NCI-H526 (cell line): ENCODE measurements at places on chromosomes 4 and X.
A peak's percentile ranks its signal among the peaks of the same experiment; 100 is the strongest.

DNA sequence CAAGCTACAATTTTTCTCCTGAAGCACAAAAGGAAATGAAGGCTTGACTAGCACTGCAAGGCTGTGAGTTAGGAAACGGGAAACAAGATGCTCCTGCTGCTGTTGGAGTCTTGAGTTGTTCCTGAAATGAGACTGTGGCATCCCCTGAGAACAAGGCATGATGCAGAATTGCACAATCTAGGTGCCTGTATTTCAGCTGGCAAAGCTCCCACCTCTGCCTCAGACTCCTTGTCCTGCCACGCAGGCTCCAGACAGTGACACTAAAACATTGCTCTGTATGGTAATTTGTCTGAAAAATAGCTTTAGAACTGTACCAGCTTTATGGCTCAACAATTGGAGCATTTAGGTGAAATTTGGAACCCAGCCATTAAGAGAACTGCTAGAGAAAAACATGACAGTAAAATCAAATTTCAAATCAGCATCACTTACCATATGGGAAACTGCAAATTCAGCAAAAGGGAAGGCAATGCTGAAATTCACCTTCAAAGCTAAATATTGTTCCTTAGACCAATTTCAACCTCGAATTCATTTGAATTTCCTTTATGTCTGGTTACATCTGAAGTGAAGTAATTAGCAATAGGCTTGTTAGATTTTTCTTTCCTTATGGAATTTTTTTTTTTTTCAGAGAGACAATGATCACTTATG lies 103.4 kb downstream of the MFAP3L start:
- DNase-seq: no peak

GRCh38 chrX:123190096-123190495 lies 6.0 kb downstream of the GRIA3 start:
- DNase-seq: no peak

GRCh38 chr4:40462326-40462725 lies 127.2 kb downstream of the CHRNA9 start:
- DNase-seq: no peak

- DNase-seq: peak; percentile 2
These were observed 502.3 kb upstream of the DIAPH2 start for GRCh38 chrX:96182366-96182765.

- DNase-seq: peak; percentile 83
These were observed 61.7 kb downstream of the MAML3 start for GRCh38 chr4:140092094-140092851.

DNA sequence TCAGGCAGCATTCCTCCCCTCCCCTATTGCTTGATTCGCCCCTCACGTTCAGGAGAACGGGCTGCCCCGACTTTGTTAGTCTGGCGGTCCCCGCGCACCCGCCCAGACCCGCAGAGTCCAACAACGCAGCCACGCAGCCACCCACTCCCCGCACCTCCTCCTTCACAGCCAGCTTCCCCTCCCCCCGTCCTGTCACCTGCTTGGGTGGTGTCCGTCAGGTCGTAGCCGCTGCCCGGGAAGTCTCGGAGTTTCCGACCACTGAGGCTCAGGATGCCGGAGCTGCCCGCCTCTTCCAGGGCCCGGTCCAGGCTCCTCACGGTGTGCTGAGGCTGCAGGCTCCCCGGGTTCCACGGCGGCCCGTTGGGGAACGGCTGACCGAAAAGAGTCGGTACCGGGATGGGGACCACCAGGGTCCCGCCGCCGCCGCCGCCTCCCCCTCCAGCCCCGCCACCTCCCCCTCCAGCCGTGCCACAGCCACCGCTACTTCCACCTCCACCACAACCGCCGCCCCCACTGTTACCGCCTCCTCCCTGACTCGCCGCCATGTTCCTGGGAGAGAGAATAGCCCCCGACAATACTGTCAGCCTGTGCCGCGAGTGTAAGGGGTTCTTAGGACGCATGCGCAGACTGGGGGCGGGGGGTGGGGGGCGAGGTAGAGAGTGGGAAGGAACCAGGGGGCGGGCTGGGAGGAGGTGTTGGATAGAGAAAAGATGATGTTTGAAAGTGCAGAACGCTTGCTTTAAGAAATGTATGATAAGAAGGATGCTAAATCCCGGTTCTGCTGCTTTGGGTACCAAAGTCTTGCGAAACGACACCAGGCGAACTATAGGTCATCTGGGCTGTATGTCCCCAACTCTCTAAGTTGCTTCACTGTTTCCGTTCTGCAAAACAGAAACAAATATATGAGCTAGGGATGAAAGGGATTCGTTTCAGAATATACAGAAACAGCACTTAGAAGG lies at the start of gene LRCH2:
TSS of gene LRCH2 (minus strand) at position 600 of the 959 bp plus-strand sequence. CDS start at position 545, 55 bp downstream.
- DNase-seq: peak; percentile 1

GRCh38 chrX:34612036-34612435 lies 45.0 kb downstream of the TMEM47 start:
- no peak for DNase-seq

DNA sequence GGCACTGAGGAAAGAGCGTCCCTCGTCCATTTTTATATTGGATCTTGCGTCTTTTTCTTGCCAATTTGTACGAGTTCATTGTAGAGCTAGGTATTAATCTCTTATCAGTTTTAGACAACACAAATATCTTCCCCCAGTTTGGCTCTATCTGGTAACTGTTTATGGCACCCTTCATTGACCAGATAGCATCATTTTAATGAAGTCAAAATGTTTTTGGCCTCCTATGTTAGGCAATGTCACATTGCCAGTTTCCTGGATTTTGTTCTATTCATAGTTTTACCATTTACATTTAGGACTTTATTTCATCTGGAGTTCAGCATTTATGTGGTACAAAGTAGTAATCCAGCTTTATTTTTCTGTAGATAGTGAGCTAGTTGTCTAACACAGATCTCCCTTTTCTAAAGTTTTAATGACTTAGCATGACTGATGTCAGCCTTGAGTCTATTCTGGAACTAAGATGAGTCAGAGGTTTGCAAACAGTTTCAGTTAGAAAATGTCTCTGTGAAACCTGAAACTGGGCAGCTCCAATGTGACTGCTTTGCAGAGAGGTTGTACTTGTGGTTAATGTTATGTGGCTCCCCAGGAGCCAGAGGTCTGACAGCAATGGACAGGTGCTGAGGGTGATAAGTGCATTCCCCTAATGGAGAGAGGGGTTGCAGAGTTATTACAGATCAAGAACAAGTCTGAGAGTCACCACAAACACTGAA lies 5.3 kb upstream of the STBD1 start:
- no peak for DNase-seq

GRCh38 chr4:5142726-5143125 lies 91.4 kb downstream of the STK32B start:
- DNase-seq: peak; percentile 73

DNA sequence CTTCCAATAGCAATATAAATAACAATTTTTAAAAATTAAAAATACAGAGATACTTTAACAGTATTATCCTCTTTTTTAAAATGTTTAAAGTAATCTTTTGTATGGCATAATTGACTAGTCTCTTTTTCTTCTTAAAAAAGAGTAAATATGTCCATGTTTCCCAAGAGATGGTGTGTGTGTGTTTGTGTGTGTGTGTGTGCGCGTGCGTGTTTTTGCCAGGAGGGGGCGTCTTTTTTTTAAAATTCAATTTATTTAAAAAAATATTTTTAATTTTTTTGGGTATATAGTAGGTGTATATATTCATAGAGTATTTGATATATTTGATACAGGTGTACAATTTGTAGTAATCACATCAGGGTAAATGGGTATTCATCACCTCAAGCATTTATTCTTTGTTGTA lies 1073.7 kb downstream of the PCDH7 start:
- DNase-seq: no peak

GRCh38 chr4:74283614-74284013 lies 24.7 kb upstream of the EPGN start:
- no peak for DNase-seq

DNA sequence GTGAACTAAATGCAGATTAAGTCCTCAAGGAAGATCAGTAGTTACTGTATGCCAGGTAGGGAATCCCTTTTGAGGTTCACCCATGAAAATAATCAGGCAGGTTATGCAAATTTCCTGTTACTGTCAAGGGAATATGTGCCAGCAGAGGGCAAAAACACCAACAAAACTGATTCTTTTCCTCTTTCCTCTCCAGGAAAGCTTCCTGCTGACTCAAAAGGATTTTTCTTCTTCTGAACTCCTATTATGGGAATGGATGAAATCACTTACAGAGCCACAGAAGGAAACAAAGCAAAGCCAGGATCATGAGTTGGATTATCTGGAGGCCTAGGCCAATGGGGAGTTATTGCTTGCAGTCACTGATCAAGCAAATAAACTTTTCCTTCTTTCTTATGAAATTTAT lies 49.7 kb downstream of the TMPRSS11F start:
- DNase-seq: peak; percentile 25

- no peak for DNase-seq
These were observed 25.0 kb upstream of the ATP1B4 start for GRCh38 chrX:120336899-120337298.

GRCh38 chr4:53852343-53852742 lies 212.1 kb downstream of the CHIC2 start:
- no peak for DNase-seq

DNA sequence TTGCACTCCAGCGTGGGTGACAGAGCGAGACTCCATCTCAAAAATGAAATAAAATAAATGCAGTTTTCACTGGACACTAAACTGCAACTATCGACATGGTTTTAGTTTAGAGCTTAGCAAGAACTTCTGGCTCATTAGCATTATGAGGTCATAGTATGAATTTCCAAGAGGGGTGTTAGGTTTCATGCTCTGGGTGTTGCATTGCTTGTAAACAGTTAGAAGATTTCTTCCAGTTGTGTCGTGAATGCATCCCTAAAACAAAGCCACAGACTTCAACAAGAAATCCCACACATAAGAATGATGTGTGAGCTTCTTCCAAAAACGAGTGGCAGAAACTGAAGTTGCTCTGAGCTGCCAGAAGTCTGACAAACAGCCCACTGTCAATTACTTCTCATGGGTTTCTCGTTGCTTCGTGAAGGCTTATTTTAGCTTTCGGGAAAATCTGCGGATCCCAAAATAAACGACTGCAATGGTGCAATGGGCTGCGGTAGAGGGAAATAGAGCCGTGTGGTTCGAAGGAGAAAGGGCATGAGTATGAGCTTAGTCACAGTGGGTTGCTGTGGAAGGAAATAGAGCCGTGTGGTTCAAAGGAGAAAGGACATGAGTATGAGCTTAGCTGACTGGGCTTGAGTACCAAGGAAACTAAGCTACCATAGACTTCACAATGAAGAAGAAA lies 354.9 kb downstream of the DHRSX start:
- DNase-seq: no peak

DNA sequence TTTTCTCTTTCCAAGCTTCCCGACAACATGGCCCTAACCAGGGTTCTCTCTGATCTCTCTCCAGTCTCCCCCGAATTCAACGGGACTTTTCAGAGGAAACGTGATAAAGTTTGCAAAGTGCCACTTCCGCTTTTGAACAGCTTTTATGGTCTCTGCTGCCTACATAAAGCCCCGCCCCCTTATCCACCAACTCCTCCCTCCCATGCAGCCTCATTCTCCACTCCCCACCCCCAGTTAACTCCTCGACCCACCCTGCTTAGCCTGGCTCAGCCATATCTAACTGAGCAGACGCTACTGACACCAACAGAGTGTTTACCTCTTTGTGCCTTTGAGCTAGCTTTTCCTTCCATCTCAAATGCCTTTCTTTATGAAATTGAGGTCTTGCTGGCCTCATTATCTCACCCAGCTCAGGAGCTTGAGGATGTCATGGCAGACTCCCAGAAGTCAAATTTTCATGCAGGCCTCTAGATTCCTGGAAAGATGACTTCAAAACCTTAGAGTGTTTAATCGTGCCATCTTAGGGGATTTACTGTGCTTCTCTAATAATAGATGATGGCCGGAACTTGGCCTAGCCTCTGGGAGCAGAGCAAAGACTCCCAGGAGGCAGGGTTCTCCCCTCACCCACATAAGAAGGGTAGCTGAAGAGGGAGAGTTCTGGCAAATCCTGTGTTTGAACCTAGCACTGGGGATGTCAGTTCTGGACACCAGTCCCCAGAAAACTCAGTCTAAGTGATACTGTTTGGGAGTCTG lies 606.0 kb downstream of the BCOR start:
- DNase-seq: no peak

GRCh38 chr4:8703857-8704495 lies 111.4 kb downstream of the CPZ start:
- DNase-seq: no peak

DNA sequence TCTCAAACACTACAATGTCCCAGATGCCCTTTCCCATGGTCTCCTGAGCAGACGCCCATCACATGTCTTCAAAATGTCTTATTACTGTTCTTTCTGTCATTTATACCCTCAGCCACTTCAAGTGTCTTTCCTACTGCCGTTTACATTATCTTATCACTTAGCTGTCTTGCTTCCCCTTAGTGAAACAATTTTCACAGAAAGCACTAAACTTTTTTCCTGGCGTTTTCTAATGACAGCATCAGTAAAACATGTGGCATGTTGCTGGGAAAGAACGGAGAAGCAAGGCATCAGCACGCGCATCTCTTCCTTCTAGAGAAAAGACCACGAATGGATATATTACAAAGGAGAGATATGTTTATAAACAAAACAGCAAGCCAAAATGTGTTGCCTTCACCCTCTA lies 189.7 kb upstream of the SLIT2 start:
- DNase-seq: no peak

DNA sequence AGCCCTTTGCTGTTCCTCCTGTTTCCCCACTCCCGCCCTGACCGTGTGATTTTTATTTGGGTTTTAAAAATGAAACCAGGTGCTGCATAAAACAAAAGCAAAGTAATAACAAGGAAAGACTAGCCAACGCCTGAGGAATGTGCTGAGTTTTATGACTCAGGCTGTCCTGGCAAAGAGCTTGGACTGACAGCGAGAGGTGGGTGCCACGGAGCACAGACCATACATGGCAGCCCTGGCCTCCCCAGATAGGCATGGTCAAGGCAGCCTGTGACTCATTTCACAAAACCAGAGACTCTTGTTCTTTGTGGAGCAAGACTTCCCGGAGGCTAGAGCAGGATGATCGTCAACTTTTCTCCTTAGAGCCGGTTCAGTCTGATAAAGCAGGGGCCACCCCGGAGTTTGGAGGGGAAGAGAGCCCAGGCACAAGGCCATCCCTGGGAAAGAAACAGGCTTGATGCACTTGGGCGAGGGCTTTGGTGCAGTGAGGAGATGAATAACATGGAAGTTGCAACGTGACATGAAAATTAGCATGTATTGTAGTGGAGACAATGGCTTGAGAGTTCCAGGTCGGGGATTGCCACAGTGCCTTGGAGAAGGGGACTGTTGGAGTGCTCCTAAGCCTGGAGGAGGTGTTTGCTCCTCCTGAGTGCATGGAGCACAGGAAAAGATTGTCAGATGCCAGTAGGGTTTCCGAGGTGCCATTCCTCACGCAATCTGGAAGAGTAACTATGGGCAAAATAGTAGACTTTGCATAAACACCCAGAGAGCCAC lies 54.8 kb downstream of the C4orf51 start:
- no peak for DNase-seq

- no peak for DNase-seq
These were observed 603.8 kb upstream of the PCDH7 start for GRCh38 chr4:30116401-30116800.

- DNase-seq: no peak
These were observed 24.6 kb upstream of the ANTXR2 start for GRCh38 chr4:80097400-80098177.

DNA sequence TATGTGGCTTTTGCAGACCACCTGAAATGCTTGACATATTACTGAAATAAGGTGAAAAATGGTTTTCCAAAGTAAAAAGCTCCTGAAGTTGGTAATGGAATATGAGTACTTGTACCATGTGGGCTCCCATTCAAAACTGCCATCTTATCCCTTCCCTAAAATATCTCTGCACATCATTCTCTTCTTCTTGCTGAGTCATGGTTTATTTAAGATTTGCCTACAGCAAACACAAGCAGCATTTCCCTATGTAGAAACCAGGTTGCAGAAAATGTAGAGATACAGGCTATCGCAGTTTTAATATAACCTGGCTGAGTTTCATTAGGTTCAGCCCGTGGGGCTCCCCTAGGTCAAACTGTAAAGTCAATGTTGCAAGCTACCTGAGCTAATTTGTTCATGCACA lies 270.1 kb downstream of the NLGN4X start:
- DNase-seq: peak; percentile 35
